Astrocyte (in vitro differentiated cells and primary cell): ENCODE measurements at places on chromosomes 11 and 22.

DNA sequence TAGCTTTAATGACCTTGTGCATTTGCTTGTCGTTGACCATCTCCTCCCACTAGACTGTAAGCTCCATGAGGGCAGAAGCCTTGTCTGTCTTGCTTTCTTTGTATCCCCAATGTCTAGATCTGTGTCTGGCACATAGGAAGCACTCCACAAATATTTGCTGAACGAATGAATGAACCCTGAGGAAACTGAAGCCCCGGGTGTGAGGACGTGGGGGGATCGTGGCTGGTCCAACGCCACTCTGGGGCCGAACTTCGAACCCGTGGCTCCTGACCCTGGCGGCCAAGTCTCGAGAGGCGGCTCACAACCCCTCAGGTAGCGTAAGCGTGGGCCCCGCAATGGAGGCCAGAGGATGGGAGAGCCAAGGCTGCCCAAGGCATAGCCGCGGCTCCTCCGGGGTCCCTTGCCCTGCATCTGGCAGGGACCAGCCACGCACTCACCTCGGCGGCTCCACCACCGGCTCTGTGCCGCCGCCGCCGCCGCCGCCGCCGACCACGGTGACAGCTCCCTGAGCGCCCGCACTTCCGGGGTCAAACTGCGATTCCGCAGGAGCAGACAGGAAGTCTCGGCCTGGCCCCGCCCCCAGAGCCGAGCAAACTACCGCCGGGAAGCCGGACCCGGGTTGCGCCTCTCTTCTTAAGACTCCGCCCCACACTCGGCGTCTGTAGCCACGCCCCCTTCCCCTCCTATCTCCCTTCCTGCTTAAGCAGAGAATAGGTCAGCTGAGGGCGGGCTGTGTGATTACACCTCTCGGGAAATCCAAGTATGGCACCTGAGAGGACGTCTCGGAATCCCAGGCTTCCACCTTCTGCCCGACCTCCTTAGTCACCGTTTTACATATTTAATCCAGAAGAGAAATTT lies at the start of gene ASCC2:
TSS of gene ASCC2 (minus strand) at position 534 of the 858 bp plus-strand sequence. CDS start 5,949 bp downstream, outside the sequence.
- peak; percentile 89 for DNase-seq

GRCh38 chr22:38952281-38952993 lies 5.0 kb upstream of the APOBEC3A start:
- DNase-seq = no peak

DNA sequence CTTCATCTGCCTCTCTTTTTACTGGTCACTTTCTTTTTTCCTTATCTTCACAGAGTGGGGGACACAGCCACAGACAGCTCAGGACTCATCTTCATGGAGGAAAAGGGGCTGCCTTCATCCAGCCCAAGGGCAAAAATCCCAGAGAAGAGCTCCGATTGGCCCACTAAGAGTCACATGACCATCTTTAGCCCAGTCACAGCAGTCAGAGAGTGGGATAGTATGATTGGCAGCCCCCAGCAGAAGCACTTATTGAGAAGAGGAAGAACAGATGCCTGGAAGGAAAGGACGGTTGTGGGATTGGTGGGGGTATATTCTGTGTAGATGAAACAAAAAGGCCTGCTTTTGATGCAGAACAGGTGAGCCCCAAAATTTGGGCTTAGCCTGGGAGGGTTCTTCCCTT lies 77.8 kb downstream of the MN1 start:
- DNase-seq = no peak

- DNase-seq = peak; percentile 9
These were observed 849 bp downstream of the TCF20 start for GRCh38 chr22:42269432-42270175.

DNA sequence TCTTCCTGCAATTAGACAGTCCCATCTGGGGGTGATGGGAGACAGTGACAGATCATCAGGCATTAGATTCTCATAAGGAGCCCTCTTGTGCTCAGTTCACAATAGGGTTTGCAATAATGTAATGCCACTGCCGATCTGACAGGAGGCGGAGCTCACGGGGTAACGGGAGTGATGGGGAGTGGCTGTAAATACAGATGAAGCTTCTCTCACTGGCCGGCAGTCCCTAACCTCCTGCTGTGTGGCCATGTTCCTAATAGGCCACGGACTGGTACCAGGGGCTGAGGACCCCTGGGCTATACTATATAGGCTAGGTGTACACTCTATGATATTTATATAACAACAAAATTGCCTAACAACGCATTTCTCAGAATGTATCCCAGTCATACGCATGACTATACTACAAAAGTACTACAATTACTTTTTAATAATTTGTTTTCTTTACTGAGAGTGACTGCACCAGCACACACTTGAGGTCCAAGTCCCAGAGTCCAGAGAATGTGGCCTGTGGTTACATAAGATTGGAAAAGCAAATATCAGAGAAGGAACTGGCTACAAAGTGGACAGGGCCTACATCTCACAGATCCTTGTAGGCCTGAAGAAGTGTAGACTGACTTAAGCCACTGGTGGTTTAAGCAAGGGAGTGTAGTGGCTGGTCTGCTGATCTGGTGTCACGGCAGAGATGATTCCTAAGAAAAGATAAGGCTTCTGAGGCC lies 200.0 kb downstream of the LARGE1 start:
- DNase-seq = no peak

DNA sequence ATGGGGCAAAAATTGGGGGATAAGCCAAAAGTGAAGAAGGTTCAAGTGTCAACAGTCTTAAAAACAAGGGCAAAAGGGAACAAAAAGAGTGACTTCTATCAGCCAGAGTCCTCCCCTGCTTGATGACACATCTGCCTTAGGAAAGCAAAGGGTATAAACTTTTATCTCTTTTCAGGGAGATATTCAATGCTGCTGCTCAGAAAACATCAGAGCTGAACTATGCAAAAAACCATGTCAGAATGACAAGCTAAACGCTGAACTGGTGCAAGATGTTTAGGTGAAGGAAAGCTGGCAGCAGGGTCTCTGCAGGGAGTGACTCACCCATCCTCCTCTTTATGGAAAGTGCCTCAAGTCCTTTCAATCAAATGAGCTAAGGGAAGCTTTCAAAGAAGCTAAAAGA lies 24.7 kb downstream of the ALG9 start:
- peak; percentile 81 for DNase-seq

DNA sequence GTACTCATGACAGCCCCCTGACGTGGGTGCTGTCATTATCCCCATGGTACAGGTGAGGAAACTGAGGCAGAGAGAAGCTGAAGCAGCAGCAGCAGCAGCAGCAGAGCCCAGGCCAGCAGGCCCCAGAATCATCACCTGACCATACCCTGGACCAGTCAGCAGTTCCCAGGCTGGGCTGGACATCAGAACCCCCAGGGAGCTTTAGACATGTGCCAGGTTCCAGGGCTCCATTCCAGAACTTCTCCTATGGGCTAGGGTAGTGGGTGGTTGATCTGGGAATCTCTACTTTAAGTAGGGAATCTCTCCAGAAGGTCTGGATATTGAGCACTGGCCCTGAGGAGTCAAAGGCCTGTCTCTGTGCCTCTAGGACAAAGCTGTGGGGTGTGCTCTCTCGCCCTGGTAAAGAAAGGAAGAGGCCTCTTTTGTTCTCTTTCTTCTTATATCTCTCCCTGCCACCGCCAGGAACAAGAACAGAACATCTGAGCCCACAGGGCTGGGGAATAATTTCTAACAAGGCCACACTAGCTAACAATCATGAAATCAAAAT lies 26.6 kb downstream of the MAFF start:
- DNase-seq = no peak

DNA sequence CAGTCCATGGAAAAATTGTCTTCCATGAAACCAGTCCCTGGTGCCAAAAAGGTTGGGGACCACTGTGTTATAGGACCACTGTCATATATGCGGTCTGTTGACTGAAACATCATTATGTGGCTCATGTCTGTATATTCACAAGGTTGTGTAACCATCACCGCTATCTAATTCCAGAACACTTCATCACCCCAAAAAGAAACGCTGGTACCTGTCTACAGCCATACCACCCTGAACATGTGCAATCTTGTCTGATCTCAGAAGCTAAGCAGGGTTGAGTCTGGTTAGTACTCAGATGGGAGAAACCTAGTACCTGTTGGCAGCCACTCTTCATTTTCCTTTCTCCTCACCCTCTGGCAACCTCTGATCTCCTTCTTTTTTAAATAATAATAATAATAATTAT lies 12.9 kb upstream of the PIK3IP1 start:
- no peak for DNase-seq

GRCh38 chr11:115334932-115335788 lies 169.1 kb downstream of the CADM1 start:
- peak; percentile 49 for DNase-seq

GRCh38 chr11:2657697-2658284 lies 42.0 kb downstream of the KCNQ1OT1 start:
- no peak for DNase-seq

GRCh38 chr11:112380464-112380863 lies 119.8 kb upstream of the PLET1 start:
- no peak for DNase-seq

GRCh38 chr11:73019996-73020395 lies 122.1 kb downstream of the FCHSD2 start:
- no peak for DNase-seq

GRCh38 chr11:122796128-122796717 lies 42.1 kb upstream of the CRTAM start:
- no peak for DNase-seq

- DNase-seq = no peak
These were observed 152.2 kb downstream of the ADAMTS15 start for GRCh38 chr11:130600616-130601015.

- DNase-seq = peak; percentile 30
These were observed 26.5 kb upstream of the SOX6 start for GRCh38 chr11:16382638-16383380.

DNA sequence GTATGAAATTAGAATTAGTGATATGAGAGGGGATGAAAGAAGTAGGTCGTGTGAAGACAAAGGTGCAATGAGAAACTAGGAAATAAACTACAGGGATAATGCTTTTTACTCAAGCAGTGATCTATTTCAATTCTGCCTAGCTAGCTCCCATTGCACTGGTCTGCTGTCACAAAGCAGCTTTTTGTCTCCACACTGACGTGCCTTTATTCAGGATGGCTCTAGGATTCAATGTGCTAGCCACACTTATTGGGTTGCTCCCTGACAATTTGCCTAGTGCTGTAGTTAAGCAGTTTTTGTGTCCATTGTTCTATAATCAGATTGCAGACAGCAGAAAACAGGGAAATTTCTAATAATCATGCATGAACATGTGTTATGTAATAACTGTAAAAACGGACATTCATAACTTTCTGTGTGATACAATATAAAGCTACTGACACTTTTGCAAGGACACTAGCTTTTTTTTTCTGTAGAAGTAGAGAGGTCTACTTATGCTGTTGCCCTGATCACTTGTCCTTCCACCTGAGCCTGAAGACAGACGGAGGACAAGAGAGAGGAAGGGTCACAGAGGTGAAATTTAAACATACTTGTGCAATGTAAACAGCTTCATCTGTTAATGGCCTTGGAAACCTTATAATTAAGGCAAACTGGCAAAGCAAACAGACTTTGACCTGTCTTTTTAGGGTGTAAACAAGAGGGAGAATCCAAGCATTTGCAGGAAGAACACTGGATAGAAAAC lies 269.6 kb downstream of the LRRC4C start:
- no peak for DNase-seq

DNA sequence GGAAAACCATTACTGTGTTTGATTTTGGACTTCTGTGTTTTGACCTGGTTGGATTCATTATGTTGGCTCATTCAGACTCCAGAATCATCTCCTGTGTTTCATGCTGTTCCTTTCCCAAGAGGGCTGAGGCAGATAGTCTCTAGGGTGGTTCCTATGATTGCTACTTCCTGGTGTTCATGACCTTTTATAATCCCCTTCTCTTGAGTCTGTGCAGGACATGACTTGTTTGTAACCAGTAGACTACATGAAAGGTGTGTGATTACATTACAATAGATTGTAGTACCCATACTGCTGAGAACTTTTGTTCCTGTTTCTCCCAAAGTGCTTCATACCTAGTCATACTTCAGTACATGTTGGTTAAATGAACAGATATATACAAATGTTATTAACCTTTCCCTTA lies 700.6 kb downstream of the METTL15 start:
- no peak for DNase-seq

- DNase-seq = no peak
These were observed 368.3 kb downstream of the SOX6 start for GRCh38 chr11:15988016-15988550.

DNA sequence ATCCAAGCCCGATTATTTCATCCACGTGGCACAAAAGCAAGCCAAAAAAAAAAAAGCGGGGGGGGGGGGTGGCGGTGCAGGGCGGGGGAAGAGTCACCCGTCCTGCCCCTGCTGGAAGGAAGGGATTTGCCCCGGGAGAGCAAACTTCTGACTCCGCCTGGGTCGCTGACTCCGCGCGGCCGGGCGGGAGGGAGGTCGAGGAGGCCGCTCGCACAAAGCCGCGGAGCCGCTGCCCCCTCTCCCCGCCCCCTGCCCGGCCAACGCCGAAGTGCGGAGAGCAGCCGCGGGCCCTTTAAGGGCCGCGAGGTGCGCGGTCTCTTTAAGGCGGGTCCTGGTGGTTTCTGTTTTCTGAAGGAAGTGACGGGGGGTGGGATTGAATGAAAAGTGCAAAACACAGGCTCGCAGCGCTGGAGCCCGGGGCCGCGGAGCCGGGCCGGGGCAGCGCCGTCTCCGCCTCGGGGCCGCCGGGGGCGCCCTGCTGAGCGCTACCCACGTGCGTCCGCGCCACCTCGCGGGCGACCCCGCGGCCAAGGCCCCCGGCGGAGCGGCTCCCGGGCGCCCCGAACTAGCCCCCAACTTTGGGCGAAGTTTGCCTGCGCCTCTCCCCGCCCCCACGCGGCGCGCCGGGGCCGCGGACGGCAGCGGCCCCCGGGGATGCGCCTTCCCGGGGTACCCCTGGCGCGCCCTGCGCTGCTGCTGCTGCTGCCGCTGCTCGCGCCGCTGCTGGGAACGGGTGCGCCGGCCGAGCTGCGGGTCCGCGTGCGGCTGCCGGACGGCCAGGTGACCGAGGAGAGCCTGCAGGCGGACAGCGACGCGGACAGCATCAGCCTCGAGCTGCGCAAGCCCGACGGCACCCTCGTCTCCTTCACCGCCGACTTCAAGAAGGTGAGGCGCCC lies at the start of gene OAF:
TSS of gene OAF (plus strand) at position 407 of the 896 bp plus-strand sequence. CDS start at position 655, 248 bp downstream.
- DNase-seq = peak; percentile 77

GRCh38 chr11:119377961-119378667 lies 3.4 kb downstream of the USP2 start:
- no peak for DNase-seq

GRCh38 chr22:25390297-25391240 lies 171.1 kb downstream of the CRYBB2 start:
- no peak for DNase-seq

DNA sequence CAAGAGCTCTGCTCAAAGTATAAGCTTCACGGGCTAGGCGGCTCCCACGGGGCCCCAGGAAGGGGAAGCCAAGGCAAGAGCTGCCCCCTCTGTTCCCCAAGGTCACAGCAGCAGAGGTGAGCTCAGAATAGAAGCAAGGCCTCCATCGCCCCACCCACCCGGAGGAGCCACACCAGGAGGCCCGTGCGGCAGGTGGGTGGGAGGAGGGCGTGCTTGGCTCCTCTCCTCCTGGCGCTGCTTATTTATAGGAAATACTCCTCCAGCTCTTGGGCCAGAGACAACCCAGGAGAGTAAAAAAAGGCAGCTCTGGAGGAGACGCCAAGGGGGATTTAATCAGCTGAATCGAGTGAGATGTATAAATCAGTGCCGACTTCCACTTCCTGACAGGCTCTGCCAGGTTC lies 87.8 kb downstream of the FEZ1 start:
- DNase-seq = no peak
